ENCODE measurements at places on chromosomes 7 and 10.

DNA sequence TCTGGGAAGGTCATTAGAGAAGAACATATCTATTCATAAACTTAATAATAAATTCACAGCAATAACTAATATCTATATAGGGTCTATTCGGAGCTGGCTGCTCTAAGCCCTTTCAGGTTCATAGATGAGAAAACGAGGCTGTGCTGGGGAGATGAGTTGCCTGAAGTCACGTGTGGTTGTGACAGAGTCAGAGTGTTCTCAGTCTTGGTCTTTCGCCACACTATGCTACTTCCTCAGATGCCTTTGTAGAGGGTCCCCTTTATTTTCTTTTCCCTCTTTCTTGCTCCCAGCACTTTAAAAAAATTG lies 43.7 kb upstream of the FAM180A start:
- DNase-seq = peak; percentile 27

- no peak for DNase-seq
These were observed 133.2 kb upstream of the TBX20 start for GRCh38 chr7:35386816-35387706.

- DNase-seq = peak; percentile 6
These were observed 46.4 kb downstream of the CASD1 start for GRCh38 chr7:94556028-94556427.

DNA sequence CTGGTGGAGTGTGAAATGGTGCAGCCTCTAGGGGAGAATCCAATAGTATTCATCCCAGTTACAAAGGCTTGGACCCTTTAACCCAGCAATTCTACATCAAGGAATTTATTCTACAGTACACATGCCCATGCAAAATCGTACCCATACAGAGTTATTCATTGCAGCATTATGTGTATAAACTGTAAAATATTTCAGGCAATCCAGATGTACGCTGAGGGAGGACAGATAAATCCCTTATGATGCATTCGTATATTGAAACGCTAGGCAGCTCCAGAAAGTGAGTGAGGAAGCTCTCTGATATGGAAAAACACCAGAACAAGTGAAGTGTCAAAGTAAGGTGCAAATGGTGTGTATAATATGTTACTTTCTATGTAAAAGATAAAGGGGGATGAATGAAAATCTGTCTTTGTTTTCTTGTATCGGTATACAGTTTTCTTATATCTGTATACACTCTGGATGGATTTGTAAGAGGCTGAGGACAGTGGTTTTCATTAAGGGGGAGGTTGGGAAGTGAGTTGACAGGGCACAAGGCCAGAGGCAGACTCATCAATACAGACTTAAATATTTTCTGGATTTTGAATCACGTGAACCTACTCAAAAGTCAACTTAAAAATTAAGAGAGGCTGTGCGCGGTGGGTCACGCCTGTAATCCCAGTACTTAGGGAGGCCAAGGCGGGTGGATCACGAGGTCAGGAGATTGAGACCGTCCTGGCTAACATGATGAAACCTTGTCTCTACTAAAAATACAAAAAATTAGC lies 17.1 kb downstream of the VWA2 start:
- DNase-seq = no peak

DNA sequence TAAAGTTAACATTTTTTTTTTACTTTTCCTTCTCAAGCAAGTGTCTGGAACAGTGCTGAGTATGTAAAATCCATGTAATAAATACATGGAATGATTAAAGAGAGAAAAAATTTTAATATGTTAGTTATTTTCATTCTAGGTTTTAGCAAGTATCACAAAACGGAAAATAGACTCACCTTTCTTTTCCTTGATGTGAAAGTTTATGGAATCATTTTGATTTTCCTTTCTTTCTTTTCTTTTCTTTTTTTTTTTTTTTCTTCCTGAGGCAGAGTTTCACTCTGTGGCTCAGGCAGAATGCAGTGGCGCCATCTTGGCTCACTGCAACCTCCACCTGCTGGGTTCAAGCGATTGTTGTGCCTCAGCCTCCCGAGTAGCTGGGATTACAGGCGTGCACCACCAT lies 28.1 kb downstream of the SMNDC1 start:
- DNase-seq = no peak

- no peak for DNase-seq
These were observed 137.4 kb upstream of the KCNMA1 start for GRCh38 chr10:77774940-77775391.

DNA sequence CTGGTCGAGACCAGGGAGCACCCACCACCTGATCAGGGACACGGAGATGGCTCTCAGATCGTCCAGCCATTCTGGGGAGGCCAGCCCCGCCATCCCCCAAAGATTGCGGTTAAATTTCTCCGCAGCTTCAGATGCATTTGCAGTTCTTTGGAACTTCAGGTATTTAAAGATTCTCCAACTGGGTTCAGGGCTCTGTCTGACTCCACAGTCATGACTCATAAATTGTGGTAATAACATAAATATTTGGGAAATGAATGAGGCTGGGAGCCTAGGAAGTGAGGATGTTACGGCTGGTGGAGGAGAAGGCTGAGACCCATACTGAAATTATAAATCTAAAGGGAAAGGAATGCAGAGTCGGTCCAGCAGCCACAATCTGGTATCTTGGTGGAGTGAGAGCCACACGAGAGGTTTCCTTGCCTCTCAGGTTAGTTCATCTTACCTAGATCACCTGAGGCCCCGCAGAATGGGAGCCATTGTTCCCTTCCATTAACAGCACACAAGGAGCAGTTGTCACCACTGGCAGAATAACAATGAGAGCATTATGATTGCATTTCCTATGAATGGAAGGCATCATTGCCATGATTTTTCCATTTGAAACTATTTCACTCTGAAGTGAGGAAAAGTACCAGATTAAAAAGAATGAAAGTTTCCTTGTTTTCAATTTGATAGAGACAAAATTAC lies 26.7 kb upstream of the DNAJB6 start:
- no peak for DNase-seq

GRCh38 chr7:80053124-80053523 lies 81.5 kb upstream of the GNAI1 start:
- DNase-seq = no peak

GRCh38 chr10:24456322-24456721 lies 247.4 kb downstream of the KIAA1217 start:
- DNase-seq = no peak

DNA sequence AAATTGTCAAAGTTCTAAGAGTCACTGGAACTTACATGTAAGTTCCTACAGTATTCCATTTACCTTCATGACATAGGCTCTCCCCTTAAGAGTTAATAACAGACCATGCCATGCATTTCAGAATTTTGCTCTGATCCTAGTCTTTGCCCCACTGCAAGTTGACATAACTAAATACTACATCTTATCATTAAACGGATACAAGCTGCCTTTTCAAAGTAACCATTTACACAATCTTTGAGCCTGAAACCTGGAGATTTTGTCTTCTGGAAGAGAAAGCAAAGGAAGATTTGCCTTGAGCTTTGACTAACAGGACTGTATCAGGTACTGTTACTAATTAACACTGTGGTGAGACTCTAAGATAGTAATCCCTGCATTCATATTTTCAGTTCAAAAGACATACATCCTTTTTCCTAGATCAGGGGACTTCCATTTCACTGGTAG lies 9.3 kb upstream of the AKR1D1 start:
- DNase-seq = no peak

- DNase-seq = peak; percentile 63
These were observed 46.5 kb upstream of the MSMB start for GRCh38 chr10:46092524-46093081.

- DNase-seq = no peak
These were observed 123.3 kb downstream of the CNNM2 start for GRCh38 chr10:103041391-103041790.

DNA sequence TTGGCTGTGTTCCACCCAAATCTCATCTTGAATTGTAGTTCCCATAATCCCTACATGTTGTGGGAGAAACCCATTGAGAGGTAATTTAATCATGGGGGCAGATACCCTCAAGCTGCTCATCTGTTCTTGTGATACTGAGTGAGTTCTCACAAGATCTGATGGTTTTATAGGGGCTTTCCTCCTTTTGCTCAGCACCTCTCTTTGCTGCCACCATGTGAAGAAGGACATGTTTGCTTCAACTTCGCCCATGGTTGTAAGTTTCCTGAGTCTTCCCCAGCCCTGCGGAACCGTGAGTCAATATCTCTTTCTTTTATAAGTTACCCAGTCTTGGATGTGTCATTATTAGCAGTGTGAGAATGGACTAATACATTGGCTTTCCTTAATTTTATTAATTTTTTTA lies 527.8 kb downstream of the MDFIC start:
- DNase-seq = no peak

- DNase-seq = peak; percentile 93
These were observed 44.2 kb downstream of the PDLIM1 start for GRCh38 chr10:95246582-95247051.
